ENCODE measurements at places on chromosomes 16 and 17.
A peak's percentile ranks its signal among the peaks of the same experiment; 100 is the strongest.

- DNase-seq: no peak
These were observed at the start of gene CACNG5 for GRCh38 chr17:66834919-66835454. Gene CACNG5, plus strand, starts transcription at chr17:66835117. Its CDS starts 42,216 bp downstream, at chr17:66877333.

- DNase-seq: no peak
These were observed 121.7 kb downstream of the SLC39A11 start for GRCh38 chr17:72970797-72971196.

DNA sequence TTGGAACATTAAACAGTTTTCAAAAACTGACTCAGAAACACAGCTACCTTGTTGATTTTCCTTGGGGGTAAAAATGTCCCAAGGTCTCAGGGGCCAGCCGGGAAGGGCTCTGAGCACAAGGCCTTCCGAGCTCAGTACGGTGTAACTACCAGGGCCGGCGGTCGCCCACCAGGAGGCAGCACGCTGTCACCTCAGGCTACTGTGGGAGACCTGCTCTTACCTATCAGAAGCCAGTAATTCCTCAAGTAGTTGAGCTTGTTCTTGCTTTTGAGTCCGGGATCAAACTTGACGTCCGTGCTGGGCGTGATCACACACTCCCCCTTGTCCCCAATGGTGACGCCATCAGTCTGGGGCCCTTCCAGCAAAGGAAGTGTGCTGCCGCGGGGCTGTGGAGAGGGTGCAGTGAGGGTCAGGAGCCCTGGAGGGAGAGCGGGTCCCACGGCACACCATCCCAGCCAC lies 43.4 kb upstream of the ICAM2 start:
- DNase-seq: peak; percentile 29

DNA sequence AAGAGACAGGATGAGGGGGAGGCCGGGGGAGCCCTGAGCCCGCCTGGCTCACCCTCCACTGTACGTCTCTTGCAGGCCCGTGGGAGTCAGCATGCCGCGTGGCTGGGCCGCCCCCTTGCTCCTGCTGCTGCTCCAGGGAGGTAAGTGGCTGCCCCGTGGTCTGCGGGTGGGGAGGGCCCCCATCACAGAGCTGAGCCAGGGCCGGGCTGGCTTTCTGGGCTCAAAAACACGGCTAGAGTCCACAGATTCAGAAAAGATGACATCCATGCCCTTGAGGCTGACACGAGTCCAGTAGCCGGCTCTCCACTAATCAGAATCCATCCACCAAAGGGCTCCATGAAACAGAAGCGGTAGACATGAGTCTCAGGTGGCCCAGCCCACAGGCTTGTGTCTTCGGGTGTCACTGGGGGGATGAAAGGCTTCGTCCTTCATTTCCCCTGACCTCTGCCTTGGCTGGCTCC lies 28.0 kb downstream of the IL21R start:
- no peak for DNase-seq

- DNase-seq: peak; percentile 18
These were observed 101.4 kb downstream of the MAP2K4 start for GRCh38 chr17:12122075-12122474.

DNA sequence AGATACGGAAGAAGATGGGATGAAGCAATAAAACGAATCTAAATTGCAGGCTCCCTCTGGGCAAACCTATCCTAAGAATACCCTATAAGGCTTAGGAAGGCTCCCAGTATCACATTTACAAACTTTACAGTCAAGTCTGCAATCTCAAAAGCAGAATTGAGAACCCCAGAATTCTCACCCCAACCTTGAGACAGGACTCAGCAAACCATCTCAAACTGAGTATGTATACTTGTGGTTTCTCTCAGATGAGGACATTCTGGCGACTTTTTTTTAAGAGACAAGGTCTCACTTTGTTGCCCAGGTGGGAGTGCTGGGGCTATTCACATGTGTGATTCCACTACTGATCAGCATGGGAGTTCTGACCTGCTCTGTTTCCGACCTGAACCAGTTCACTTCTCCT lies 19.3 kb upstream of the ITGA2B start:
- DNase-seq: no peak

DNA sequence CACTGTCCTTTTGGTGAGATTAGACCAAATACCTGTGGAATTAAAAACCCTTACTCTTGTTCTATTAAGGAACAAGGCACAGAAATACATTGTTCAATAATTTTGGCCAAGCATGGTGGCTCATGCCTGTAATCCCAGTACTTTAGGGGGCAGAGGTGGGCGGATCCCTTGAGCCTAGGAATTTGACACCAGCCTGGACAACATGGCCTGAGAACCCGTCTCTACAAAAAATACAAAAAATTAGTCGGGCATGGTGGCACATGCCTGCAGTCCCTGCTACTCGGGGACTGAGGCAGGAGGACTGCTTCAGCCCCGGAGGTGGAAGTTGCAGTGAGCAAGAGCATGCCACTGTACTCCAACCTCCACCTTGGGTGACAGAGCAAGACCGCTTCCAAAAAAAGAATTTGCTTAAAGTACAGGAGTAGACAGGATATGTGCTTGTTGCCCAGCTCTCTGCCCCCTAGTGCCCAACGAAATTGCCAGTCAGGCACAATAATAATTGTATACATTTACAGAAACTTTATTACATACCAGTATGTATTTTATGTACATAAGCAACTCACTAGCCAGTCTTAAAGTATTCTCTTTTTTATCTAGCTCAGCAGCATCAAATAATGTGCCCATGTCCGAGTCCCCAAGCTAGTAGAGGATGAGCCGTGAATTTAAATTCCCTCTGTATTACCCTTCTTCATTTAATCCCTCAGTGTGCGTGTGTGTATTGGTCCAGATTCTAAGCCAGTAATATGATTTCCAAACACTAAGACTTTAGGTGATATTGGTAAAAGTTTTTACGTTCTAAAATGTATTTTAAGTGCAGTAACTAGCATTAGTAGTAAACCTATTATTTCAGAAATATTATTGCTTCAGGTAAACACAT lies 1.4 kb downstream of the THUMPD1 start:
- DNase-seq: peak; percentile 16

DNA sequence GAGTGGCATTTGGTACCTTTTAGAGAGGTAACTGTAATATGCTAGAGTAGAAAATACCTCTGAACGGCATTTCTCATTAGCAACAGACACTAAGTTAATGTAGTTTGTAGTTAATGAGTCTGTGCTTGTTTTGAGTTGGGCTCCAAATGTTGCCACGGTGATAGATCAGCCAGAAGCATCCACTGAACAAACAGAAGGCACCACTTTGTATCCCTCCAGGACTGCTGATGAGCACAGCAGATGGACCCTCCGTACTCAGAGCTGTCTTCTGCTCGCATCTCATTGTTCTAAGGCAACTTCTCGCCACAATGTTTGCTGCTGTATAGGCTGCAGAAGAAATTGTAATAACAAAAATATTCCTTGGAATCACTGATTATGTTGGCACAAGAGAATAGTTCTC lies 56.1 kb downstream of the TNRC6C start:
- no peak for DNase-seq

GRCh38 chr17:61756561-61756960 lies 106.8 kb downstream of the BRIP1 start:
- DNase-seq: no peak

DNA sequence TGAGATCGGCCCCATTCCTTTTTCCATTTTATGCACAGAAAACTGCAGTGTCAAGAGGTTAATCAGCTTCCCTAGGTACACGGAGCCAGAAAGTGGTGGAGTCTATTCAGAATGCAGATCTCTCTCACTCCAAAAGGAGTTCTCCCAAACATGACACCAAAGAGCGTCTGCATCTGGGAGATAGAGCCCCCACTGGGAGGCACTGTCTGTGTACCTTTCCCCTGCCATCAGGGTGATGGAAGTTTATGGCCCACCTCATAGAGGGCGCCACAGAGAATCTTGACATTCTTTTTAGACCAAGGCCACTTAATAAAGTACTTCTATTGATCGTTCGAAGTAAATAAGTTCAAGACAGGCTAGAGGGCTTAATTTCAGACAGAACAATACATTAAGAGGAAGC lies 493.7 kb upstream of the ERCC4 start:
- DNase-seq: no peak

DNA sequence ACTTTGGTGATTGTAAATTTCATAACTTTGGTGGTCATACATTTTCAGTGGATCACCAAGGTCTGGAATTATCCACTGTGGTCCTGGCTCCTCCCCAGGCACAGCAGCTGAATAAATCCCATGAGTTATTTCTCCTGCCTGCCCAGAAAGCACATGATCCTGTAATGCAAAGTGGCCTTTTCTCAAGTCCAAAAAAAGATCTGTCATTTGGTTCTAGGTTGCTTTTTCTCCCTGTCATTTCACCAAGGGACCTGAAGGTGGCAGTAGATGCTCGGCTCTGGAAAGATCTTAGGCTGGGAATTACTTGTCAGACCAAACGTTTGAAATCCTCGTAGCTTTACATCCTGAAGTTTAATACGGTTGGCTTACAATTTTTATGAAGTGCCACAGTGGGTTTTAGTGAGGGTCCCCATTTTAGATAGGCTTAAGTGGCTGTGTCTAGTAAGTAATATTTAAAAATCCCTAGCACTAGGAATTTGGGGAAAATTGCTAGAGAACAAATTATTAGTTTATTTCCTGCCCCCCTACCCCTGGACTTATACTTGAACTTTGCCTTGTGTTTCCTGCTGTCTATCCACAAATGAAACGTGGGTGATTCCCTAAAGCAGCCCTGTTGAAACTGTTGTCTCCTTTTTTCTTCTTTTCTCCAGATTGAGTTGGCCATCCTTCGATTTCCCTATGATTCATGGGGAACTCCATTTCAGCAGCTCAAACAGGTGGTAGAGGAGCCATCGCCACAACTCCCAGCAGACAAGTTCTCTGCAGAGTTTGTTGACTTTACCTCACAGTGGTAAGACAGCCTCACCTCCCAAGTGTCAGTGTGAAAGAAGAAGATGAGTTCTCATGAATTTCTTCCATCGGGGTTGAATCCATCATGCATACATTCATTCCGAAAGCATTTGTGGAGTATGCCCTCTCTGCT lies 111.7 kb downstream of the MAP2K6 start:
- DNase-seq: peak; percentile 67

DNA sequence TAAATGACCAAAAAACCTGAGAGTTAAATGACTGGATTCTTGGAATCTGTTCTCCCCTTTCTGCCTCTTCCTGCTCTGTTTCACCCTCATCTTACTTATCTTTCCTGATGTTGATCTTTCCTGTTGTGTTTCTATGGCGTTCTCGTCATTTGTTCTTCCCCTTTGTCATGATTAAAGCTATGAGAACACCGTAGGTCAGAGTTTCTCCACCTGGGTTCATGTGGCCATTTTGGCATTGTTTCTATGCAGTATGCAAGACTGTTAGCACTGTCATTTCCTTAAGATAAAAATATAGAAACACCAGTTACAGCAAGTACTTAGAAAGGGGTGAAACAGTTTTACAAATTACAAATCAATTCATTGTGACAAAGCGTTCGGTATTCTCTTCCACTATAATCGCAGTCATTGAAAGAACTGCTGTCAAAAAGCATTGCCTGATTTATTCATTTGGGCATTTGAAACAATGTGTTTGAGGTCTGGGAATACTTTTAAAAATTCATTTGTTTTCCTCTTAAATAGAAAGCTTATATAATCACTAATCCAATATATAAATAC lies 166.0 kb downstream of the PHKB start:
- DNase-seq: no peak

- DNase-seq: no peak
These were observed 28.4 kb downstream of the BAIAP2 start for GRCh38 chr17:81063106-81064093.

DNA sequence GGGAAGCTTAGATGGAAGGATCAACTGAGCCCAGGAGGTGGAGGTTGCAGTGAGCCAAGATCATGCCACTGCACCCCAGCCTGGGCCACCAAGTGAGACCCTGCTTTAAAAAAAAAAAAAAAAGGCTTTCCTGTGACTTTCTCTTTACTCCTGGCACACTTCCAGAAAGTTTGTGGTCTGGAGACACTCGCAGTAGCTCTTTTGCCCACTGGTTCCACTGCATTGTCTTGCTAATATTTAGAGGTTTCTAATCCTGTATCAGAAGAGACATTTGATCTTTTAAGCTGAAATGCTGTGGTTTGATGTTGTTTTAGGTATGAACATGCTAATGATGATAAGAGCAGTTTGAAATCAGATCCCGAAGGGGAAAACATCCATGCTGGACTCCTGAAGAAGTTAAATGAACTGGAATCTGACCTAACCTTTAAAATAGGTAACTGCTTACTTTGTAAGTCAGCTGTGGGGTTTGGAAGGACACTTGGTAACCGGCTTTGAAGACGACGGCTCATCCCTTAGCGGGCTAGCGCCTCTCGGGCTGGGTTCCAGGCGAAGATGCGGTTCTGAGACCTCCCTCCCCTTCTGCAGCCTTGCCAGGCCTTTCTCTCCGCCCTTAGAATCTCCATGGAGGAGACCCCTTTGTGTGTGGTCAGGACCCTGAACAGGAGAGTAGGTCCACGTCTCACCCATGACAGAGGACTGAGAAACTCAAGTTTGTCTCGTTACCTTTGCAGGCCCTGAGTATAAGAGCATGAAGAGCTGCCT lies 23.1 kb downstream of the NTAN1 start:
- DNase-seq: no peak

DNA sequence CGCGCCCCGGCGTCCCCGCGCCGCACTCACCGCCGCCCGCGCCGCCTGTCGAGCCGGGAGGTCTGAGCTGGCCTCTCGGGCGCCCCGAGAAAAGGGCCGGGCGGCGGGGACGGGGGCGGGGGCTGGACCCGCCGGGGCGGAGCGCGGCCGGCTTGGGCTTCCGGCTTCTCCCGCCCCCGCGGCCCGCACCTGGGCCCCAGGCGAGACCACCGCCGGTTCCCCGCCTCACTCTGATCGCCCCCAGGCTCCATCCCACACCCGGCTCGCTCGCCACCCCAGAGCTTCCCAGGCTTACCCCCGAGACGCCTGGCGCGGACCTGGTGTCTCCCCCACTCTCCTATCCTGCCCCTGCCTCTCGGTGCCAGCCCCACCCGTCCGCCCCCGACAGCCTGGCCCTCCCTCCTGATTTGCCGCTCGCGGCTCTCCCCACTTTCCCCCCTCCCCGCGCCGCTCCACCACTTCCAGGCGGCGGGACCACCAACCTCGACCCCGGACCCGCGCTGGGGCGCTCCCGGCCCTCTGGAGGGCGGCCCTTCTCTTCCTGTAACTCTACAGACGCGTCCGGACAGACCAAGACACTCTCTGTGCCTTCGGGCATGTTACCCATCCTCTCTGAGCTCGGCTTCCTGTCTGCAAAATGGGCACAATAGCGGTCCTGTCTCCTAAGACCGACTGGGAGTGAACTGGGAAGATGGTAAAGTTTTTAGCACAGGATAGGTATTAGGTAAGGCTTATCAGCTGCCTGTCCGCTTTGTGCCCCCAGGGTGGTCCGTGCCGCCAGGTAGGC lies at the start of gene LITAF:
LITAF (minus strand) TSS at position 64 of the 787 bp plus-strand sequence. CDS start 30,189 bp downstream, outside the sequence.
- peak; percentile 94 for DNase-seq

- DNase-seq: peak; percentile 87
These were observed 2.3 kb upstream of the HSD3B7 start for GRCh38 chr16:30982548-30983288.

GRCh38 chr17:79949656-79950209 lies 85.9 kb downstream of the TBC1D16 start:
- DNase-seq: no peak

GRCh38 chr16:84014570-84015327 lies 27.8 kb downstream of the SLC38A8 start:
- no peak for DNase-seq

- peak; percentile 65 for DNase-seq
These were observed 47.7 kb downstream of the CFDP1 start for GRCh38 chr16:75385507-75386152.

GRCh38 chr17:15168379-15168778 lies 96.7 kb downstream of the PMP22 start:
- no peak for DNase-seq

All from GM03348 (cell line).